ENCODE measurements at places on chromosomes 7 and 10. TPM values are rescaled to one million over a fixed set of nuclear protein-coding genes. Genes with fewer than 3 reads are reported as not detected.

The OR2A7 gene
- not detected for total RNA-seq

- no peaks in the 10 kb centered on the region for H3K36me3 ChIP-seq
- no peaks in the 10 kb centered on the region for H3K4me1 ChIP-seq
- DNase-seq = no peak
- no peaks in the 10 kb centered on the region for H3K27me3 ChIP-seq
- H3K4me3 ChIP-seq = no peak overlapping the region
- H3K27ac ChIP-seq = no peak overlapping the region
These were observed 587.5 kb upstream of the MGMT start for GRCh38 chr10:128879441-128880140.

- H3K27me3 ChIP-seq = no peaks in the 10 kb centered on the region
- no peaks in the 10 kb centered on the region for H3K4me1 ChIP-seq
- H3K4me3 ChIP-seq = no peak overlapping the region
- H3K27ac ChIP-seq = no peak overlapping the region
These were observed 123.5 kb downstream of the ITGB8 start for GRCh38 chr7:20454202-20454601.

DNA sequence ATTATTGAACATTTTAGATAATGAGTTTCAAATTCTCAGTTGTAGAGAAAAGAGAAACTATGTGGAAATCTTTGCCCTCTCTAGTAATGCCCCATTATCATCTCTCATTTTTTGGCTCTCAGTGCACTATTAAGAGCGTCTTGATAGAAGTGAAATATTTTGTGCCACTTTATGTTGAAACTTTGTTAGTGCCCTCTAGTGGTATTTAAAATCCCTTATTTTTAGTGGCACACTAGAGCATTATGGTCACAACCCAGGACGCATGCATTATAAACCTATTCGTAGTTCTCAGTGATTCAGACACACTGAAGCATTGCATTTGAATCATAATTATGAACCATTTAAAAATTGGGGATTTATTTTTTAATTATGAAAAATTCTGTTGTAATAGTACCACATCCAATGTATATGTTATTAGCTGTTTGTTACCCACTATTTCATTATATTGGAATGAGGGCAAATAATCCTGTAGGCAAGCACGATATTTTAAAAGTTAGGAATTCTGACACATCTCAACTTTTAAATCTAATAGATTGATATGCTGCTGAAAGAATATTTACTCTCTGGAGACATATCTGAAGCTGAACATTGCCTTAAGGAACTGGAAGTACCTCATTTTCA is 21.9 kb downstream of the PDCD4 start:
- H3K4me3 ChIP-seq = no peak overlapping the region
- peaks cover 3% of the 10 kb centered on the region for H3K36me3 ChIP-seq
- peaks cover 12% of the 10 kb centered on the region for H3K4me1 ChIP-seq

GRCh38 chr7:150862356-150862755 is 10.0 kb downstream of the AOC1 start:
- no peaks in the 10 kb centered on the region for H3K27me3 ChIP-seq
- H3K4me1 ChIP-seq = no peaks in the 10 kb centered on the region
- H3K4me3 ChIP-seq = no peak overlapping the region
- DNase-seq = no peak

GRCh38 chr10:132638130-132638515 is 100.5 kb downstream of the INPP5A start:
- no peak for DNase-seq
- no peaks in the 10 kb centered on the region for H3K36me3 ChIP-seq
- no peak overlapping the region for H3K27ac ChIP-seq
- no peaks in the 10 kb centered on the region for H3K4me1 ChIP-seq

DNA sequence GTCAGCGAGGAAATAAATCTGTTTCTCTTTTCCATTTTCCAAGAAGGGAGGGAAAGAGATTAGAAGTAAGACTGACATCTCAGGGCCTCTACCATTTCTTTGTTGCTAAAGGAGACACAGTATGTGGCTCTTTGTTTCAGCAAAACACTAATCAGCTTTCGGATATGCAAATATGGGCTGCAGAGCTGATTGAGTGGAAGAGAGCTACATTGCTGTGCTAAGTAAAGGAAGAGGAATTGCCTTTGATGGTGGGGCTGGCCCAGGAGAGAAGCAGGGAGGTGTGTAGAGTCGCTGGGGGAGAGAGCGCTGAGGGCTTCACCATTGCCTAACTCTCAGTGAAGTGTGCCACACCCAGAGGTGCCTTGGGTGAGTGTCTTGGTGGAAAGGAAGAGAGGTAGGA is 284.8 kb downstream of the SDK1 start:
- H3K27ac ChIP-seq = no peak overlapping the region
- no peaks in the 10 kb centered on the region for H3K36me3 ChIP-seq
- H3K4me1 ChIP-seq = no peaks in the 10 kb centered on the region

DNA sequence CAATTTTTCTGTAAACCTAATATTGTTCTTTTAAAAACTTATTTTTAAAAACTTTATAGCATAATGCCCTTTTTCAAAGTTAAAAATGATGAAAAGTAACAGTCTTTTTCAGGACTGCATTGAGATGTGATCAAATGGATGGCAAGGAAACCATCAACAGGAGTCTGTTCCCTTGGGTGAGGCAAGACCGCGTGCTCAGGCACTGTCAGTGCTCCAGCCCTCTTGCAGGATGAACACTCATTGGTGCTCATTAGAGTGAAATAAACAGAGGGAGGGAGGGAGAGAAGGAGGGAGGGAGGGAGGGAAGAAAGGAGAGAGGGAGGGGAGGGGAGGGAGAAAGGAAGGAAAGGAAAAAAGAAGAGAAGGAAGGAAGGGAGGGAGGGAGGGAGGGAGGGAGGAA is 145.7 kb upstream of the CHST15 start:
- no peak overlapping the region for H3K4me3 ChIP-seq
- no peak overlapping the region for H3K27ac ChIP-seq
- H3K36me3 ChIP-seq = no peaks in the 10 kb centered on the region

- no peak overlapping the region for H3K27ac ChIP-seq
- no peak for DNase-seq
- peaks cover 1% of the 10 kb centered on the region for H3K36me3 ChIP-seq
These were observed 142.6 kb downstream of the SND1 start for GRCh38 chr7:127794551-127794950.

- DNase-seq = peak; percentile 32
- no peak overlapping the region for H3K27ac ChIP-seq
- H3K36me3 ChIP-seq = no peaks in the 10 kb centered on the region
- no peak overlapping the region for H3K4me3 ChIP-seq
These were observed 48.6 kb upstream of the MKI67 start for GRCh38 chr10:128174581-128175559.

Measured in HepG2 (cell line).